ENCODE measurements at places on chromosomes 1 and 21.

DNA sequence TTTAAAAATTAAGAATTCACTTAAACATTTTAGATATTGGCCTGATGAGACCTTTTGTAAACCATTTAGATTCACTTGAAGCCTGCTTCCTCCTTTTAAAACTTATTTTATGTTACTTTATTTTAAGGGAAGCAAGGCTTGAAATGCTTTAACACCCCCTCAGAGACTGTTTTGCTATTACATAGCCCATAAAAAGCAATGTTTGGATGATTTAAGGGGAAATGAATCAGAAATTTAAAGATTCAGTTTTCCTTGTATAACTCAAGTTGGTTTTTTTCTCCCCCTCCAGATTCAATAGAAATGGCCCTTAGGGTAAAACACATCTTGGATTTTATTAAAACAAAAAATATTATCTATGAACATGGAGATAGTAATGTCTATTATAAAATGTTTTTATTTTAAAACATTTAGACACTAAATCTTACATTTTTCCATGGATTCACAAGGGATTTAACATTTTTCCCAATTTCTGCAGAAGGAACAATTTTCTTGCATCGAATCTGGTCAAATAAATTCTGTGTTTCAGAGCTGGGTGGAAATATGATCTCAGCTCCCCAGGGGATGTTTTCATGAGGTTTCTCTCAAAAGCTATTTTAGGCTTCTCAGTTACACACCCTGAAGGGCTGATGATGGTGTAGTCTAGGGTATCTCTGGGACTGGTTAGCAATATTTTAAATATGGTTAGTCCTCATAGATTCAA is 69.3 kb upstream of the WARS2 start:
- no peak for DNase-seq

- DNase-seq: no peak
These were observed 52.4 kb downstream of the SMYD3 start for GRCh38 chr1:246454655-246455054.

DNA sequence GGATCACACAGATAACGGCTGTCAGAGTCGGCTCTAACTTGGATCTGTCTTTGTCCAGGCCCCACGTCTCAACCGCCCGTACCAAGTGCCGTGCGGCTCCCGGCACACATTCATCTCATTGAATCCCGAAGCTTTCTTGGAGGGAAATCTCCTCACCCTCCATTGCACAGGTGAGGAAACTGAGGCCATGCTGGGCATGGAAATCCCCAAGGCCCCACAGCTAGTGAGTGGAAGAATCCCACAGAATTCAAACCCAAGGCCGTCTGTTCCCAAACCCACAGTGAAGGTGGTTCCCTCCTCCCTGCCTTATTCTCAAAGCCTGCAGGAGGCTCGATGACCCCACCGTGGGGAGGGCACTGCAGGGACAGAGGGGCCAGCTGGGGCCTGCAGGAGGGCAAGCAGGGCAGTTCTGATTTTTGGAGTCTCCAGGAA is 437.9 kb downstream of the MATN1 start:
- no peak for DNase-seq

DNA sequence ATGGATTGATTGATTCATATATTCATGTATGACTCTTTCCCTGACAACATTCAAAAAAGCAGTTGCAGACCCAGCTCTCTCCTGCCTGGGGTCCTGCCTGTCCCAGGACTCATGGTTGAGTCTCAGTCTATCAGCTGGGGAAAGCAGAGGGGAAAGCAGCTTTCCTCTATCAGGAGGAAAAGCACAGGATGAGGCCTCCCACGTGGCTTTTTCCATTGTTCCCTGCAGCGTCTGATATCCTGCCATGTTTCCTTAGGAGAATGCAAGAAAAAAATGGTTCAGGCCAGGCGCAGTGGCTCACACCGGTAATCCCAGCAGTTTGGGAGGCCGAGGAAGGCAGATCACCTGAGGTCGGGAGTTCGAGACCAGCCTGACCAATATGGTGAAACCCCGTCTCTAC is 133.0 kb upstream of the VAMP3 start:
- DNase-seq: no peak

DNA sequence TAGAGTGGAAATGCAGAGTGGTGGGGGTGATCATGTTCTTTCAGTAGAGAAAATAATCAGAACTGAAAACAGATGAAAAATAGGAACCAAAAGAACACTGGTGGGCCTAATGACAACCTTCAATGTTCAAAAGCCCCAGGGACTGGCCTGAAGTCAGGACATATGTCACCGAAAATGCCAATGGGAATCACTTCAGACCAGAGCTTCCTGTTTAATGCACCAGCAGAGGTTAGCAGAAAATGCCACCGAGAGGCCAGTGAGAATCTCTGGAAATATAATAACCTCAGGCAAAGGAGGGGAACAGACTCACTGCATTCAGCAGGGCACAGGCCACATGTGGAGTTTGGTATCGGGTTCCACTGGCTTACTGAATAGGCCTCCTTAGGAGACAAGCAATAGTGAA is 15.9 kb upstream of the CD58 start:
- DNase-seq: peak; percentile 17

GRCh38 chr1:5594056-5594956 is 397.9 kb downstream of the NPHP4 start:
- no peak for DNase-seq

DNA sequence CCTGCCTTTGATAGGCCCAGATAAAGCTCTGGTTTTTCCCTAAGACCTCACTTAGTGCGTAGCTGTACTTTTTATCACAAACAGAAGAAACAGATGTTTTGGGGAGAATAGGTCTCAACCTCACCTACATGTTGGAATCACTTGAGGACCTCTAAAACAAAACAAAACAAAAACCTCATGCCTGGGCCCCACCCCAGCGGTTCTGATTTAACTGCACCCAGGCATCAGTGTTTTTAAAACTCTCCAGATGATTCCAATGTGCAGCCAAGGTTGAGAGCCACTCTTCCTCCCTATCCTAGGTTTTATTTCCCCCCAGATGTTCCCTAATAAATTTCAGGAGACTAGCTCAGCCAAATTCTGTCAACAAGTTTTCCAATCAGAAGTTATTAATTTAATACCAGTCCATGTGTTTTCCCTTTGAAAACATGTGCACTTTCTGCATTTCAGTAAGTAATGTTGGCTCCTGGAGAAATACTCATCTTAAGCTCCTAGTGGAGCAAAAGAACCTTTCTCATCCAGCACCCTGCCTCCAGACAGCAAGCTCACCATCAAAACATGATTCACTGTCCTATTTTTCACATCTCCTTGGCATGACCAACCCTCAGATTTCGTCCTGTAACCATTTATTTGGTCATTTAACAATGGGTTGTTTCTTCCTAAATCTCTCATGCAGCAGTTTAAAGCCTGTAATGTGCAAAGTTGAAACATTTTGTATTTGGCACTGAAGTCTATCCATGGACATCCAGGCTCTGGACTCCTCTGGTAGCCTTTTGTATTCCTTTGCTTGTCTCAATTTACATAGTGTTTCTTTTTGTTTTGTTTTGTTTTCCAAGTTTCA is 27.5 kb downstream of the LRRC8C start:
- DNase-seq: no peak

- DNase-seq: no peak
These were observed 114.3 kb downstream of the NAV1 start for GRCh38 chr1:201653233-201653632.

DNA sequence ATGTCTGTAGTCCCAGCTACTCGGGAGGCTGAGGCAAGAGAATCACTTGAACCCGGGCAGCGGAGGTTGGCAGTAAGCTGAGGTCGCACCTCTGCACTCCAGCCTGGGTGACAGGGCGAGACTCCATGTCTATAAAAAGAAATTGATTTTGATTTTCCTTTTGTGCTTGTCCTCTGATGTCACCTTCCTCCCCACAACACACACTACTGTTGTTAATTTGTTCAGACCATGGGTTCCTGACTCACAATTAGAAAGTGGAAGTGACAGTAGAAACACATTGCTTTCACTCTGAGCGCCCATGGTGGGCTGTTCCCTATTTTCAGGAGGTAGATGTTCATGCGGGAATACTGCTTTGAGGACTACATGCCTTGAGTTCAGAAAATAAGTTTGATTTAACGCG is 165.5 kb upstream of the KCNJ6 start:
- DNase-seq: no peak

DNA sequence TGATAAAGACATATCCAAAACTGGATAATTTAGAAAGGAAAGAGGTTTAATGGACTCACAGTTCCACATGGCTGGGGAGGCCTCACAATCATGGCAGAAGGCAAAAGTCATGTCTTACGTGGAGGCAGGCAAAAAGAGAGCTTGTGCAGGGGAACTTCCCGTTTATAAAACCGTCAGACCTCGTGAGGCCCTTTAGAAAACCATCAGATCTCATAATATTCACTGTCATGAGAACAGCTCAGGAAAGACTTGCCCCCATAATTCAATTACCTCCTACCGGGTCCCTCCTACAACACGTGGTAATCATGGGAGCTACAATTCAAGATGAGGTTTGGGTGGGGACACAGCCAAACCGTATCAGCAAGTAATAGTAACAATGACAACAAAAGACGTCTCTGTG is 88.2 kb upstream of the SLC25A33 start:
- DNase-seq: no peak

GRCh38 chr1:221801773-221802516 is 60.1 kb upstream of the DUSP10 start:
- DNase-seq: no peak

DNA sequence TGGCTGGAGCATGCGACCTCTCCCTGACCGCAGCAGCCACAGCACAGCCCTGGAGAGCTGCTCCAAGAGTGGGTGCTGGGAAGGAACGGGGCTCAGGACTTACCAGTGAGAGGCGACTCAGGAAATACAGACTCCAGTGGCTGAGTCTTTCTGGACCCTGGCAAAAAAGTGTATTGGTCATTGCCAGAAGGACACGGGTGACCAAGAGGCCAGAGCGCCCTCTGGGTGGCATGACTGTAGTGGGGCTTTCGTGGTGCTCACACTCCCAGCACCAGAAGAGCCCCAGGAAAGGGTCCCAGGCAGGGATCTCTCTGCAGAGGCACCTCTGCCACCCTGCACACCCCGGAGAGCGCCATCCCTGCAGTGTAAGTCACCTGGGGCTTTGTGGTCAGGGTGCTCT is 8.9 kb upstream of the PRDM16 start:
- no peak for DNase-seq

- no peak for DNase-seq
These were observed 5.5 kb downstream of the TNFRSF25 start for GRCh38 chr1:6460301-6461050.

DNA sequence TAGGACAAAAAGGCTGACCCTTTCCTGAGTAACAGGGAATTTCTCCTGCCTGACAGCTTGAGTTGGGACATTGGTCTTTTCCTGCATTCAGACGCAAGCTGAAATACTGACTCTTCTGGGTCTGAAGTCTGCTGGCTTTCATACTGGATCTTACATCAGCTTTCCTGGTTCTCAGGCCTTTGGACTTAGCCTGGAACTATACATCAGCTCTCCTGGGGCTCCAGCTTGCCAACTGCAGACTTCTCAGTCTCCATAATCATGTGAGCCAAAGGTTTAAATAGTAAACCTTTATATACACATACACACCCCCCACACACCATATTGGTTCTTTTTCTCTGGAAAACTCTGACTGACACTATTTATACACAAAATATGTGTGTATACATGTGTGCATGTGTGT is 59.0 kb upstream of the KCND3 start:
- DNase-seq: no peak

DNA sequence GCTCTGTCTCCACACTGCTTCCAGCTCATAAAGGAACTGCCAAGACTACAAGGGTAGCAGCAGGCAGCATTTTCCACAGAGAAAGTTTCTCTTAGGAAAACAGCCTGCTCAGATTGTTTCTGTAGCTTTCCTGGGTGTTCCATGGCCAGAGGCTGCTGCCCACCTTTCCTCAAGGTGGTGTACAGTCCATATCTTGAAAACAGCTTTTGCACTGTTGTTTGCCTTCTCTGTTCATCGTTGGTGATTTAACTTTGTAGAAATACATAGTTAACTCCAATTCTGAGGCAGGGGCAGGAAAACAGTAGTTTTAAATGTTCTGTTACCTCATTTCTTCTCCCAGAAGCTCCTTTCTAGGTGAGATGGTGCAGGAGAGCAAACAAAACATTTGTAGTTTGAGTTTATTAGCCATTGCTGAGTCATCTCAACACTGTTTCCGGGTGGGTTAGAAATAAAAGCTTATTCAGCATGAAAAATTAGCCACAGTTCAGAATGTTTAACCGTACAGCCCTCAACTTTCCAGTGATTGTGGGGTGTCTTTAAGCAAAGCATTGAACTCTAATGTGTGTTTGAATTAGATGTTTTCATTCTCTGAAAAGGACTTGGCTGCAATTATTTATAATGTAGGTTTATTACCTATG is 41.7 kb downstream of the DIP2A start:
- no peak for DNase-seq

GRCh38 chr1:212269306-212269705 is 15.9 kb upstream of the PPP2R5A start:
- DNase-seq: no peak

DNA sequence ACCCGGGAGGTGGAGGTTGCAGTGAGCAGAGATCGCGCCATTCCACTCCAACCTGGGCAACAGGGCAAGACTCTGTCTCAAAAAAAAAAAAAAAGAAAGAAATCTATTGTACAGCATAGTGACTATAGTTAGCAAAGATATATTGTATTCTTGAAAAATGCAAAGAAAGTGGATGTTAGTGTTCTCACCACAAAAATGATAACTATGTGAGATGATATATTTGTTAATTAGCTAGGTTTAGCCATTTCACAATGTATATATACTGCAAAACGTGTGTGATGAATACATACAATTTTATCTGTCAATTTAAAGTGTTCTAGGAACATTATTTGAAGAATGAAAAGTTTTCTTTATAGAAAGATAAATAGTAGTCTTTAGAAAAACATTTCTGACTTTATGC is 179.9 kb downstream of the AK5 start:
- no peak for DNase-seq

DNA sequence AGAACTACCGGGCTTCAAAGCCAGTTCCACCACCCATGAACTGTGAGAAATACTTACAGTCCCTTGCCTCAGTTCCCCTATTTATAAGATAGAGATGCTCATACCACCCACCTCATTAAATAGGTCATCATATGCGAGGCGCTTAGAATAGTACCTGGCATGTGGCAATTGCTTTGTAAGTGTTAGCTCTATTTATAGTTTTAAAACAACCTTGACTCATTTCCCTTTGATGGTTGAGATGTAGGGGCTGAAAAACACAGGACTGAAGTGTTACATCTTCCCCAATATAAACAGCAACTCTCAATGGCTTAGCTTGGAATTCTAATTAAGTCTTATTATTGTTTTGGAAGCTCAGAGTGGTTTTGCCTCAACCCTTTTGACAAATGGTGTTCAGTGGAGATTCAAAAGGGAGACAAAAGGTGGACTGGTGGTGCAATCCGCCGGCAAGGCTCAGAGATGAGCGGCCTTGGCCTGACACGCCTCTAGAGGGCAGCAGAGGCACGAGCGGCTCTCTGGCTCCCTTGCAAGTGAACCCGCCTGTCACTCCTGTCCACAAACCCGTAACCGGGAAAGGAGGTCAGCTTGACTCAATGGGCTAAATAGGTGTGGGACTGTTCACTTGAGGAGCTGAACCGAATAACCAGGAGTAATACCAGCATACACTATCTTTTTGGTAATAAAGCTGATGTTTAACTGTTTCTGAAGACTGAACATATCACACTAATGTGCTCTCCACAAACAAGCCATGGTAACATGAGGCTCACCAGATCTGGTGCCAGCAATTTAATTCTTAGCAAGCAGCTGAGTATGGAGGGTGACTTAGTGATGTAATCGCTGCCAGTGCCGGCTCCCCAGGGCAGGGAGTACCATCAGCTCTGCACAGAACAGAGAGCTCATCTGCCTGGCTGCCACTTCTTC is 19.5 kb upstream of the SMYD2 start:
- peak; percentile 74 for DNase-seq

- DNase-seq: no peak
These were observed 11.5 kb downstream of the PHLDA3 start for GRCh38 chr1:201457508-201457960.

- no peak for DNase-seq
These were observed 40.4 kb upstream of the RPL11 start for GRCh38 chr1:23651069-23651808.

Measured in NCI-H2107 (cell line).